ENCODE measurements at places on chromosomes 5 and 9. TPM values are rescaled to one million over a fixed set of nuclear protein-coding genes. Genes with fewer than 3 reads are reported as not detected.

Gene PIP5KL1
- total RNA-seq, result 2.3 TPM

Gene GRIN1
- not detected for total RNA-seq

Gene PCDHB15
- 0.34 TPM for total RNA-seq

Gene FBP2
- total RNA-seq, result not detected

Gene HACD4
- 9.3 TPM for total RNA-seq

Gene IFNA21
- not detected for total RNA-seq

Gene TRPM6
- total RNA-seq, result 0.17 TPM

Gene ZNF483
- 1.6 TPM for total RNA-seq

Gene NUTM2G
- total RNA-seq, result not detected

All from subcutaneous adipose tissue (tissue), 4 donors.